ENCODE measurements at places on chromosomes 1 and 21.

DNA sequence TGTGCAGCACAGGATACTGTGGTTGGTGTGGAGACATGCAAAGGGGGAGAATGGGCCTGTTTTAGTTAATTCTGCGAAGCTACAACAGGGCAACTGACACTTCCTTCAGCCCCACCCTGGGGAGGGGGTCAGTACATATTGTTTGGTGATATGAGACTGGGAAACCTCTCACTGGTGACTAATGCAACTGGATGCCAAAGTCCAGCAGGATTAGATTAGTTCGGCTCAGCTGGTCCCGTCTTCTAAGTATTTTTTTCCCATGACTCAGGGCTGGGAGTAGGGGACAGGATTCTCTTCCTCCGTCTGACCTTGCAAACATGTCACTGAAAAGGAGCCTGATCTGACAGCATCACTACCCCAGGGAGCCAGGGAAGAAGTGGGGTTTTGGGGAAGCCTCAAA lies 43.0 kb downstream of the PLXNA2 start:
- DNase-seq: no peak

DNA sequence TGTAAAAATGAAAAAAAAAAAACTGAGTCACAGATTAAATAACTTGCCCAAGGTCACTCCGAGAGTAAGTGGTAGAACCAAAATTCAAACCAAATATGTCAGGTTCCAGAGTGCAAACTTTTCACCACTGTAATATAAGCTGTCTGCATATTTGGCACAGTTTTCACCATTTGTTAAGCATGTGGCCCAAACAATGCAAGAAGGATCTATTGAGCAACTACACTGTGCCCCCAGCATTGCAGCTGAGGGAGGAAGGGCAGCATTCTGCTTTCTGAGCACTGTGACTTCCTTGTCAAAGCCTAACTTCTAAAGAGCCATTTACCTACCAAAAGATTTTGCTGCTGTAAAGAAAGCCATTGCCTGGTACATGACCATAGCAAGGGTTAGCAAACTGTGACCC lies 133.4 kb downstream of the SYT2 start:
- no peak for DNase-seq

DNA sequence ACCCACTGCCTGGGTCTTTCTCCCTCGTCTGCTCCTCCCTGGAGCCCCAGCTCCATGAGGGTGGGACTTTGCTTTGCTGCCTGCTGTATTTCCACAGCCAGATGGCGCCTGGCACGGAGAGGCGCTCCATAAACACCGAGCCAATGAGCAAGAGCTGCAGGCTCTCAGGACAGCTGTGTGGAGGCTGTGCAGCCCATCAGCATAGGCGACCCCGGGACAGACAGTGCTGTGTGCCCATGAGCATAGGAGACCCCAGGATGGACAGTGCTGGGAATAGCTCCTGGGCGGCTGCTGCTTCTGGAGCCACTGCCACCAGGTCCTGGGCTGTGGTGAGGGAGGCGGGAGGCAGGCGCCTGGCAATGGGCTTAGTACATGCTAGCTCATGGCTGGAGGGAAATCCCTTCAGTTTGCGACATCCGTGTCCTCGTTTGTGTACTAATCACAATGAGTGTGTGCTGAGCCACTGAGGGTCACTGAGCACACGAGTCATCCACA lies 29.2 kb downstream of the CEP104 start:
- no peak for DNase-seq

GRCh38 chr1:226829105-226829504 lies 41.3 kb upstream of the PSEN2 start:
- no peak for DNase-seq

DNA sequence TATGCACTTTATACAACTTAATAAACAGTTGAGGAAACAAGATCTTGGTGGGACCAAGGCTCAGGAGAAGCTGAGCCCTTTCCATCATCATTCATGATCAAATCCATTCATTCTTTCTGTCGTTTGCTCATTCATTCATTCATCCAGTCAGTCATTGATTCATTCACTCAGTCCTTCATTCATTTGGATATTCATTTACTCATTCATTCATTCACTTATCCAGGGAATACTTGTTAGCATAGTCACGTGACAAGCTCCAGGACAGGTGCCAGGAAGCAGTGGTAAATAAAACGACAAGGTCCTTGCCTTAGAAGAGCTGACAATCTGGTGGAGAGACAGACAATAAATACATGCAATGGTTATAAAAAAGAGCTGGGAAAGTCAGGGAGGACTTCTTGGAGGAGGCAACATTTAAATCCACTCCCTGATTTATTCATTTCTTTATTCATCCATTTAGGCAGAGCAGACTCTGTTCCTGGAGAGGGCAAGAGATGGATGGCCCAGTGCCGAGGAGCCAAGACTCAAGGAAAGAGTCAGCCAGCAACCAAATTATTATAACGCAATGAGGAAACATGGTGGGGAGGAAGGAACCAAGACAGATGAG lies 74.1 kb upstream of the CASZ1 start:
- DNase-seq: no peak

All from NCI-H2081 (cell line).